WTC11 (cell line): ENCODE measurements at places on chromosomes 6 and 20. TPM values are rescaled to one million over a fixed set of nuclear protein-coding genes. Genes with fewer than 3 reads are reported as not detected.

DNA sequence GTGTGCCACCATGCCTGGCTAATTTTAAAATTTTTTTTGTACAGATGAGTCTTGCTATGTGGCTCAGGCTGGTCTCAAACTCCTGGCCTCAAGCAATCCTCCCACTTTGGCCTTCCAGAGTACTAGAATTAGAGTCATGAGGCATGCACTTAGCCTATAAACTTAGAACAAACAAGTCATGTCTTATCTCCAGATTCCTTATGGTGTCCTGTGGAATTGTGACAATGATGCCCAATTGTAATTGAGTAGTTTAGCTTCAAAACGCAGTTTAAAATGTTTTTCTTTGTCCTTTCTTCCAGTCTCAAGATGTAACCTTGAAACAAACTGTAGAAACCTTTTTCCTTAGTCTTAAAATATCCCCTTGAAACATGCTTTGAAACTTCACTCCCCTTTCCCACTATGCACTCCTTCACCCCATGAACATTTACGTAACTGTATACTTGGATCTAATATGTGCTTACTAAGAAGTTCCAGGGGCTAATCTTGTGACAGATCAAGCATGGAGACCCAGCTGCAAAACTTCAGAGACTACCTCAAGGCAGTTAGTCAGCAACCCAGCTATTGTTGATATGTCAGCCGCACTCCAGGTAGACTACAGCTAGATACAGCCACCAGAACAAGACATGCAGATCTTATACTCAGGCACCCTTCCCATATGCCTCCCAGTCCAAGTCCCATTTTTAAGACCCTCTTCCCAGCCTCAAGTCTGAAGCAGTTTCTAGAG is 46.2 kb downstream of the MAN1A1 start:
- H3K27me3 ChIP-seq = no peaks in the 10 kb centered on the region
- H3K27ac ChIP-seq = no peak overlapping the region
- no peak for DNase-seq
- no peak overlapping the region for H3K4me3 ChIP-seq
- no peaks in the 10 kb centered on the region for H3K36me3 ChIP-seq
- H3K4me1 ChIP-seq = peaks cover 4% of the 10 kb centered on the region

DDO gene
- total RNA-seq = not detected in 3 replicates

ANKRD66 gene
- total RNA-seq = not detected in 3 replicates

DNA sequence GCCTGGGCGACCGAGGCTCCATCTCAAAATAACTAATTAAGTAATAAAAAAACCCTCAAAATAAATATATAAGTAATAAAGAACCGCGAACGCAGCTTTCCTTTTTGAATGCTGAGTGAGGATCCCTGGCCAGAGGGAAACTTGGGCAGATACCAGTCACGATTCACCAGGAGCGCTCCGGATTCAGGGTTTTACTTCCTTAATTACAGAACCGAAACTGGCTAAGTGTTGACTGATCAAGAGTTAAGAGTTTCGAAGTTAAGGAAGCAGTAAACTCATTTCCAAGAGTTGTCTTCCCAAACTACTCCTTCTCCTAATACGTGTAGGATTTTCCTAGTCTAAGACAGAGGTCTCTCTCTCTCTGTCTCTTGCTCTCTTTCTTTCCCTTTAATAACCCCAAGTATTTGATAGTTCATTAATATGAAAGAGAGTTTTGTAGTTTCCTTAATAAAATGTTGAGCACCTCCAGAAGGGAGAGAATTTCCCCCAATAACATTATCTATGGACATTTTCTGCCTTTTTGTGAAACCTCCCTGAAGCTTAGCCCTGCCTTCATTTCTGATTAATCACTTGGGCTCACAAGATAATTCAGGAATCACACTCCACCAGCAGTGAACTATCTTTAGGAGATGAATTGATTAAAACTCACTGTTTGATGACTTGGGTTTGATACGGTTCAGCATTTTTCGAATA is 61.4 kb upstream of the ZNF217 start:
- H3K4me3 ChIP-seq = no peak overlapping the region
- H3K27me3 ChIP-seq = no peaks in the 10 kb centered on the region
- H3K36me3 ChIP-seq = no peaks in the 10 kb centered on the region
- DNase-seq = no peak
- no peak overlapping the region for H3K27ac ChIP-seq

VGLL2 gene
- 0.11 TPM in 1 of 3 replicates, not detected in the others for total RNA-seq

DEFB132 gene
- total RNA-seq = not detected in 3 replicates

SMLR1 gene
- total RNA-seq = not detected in 3 replicates
